ENCODE measurements at places on chromosomes 12 and 14.
A peak's percentile ranks its signal among the peaks of the same experiment; 100 is the strongest.

GRCh38 chr14:58747181-58747580 is 109.4 kb downstream of the DACT1 start:
- DNase-seq = no peak

DNA sequence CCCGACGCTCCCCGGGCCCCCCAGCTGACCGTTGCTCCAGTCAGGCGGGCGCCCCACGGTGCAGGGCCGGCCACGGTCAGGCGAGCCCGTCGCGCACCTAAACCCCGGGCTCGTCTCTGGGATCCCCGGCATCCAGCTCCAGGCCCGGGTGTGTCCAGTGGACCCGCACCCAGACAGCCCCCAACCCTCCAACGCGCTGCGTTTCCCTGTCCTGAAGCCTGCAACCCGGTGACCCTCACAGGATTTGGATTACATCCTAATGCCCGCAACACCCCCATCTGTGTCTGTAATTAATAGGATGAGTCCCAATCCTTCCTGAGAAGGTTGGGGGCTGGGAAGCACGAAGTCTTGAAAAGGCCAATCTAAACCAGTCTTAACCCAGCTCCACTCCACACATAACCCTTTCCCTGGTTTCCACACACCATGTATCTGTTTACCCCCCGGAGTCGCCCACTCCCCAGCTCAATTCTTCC is 10.4 kb downstream of the CPNE6 start:
- DNase-seq = no peak

DNA sequence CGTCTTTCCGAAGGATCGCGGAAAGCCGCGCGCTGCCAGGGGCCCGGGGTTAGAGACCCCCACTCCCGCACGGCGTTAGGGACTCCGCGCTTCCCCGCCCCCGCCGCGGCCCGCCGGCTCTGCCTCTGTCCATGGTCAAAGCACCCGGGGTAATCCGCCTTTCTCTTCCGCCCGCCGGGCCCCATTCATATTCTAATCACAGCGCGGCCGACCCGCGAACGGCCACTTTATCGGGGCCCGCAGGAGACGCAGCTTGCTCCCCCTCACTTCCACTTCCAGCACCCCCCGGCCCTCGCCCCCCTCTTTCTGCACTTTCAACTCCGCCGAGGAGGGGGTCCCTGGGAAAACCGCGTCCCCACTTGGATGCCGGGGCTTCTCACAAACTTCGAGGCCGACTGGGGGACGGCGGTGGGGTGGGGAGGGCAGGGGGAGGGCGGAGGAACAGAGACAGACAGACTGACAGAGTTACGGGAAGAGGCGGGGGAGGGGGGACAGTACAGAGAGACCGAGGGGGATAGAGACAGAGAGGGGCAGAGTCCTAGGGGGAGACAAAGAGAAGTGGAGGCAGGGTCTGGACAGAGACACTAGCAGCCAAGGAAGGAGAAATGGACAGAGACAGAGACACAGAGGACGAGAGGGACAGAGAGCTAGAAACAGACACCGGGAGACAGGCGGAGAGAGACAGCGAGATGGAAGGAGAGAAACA is 1.1 kb upstream of the RFX4 start:
- peak; percentile 46 for DNase-seq

DNA sequence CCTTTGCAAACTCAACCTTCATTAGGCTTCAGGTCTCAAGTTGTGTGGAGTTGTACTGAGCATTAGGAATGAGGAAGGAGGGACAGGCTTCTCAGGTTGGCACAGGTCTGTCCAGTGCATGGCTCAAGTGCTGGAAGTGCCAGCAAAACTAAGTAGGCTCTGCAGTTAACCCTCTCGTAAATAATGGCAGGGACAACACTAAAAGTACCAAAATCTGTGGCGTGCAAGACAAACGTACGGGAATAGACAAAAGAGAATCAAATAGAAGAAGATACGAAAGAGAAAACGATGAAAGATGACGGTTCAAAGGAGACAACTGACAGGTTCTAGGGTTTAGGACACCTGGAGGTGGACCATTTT is 612 bp downstream of the TRAPPC6B start:
- peak; percentile 31 for DNase-seq

DNA sequence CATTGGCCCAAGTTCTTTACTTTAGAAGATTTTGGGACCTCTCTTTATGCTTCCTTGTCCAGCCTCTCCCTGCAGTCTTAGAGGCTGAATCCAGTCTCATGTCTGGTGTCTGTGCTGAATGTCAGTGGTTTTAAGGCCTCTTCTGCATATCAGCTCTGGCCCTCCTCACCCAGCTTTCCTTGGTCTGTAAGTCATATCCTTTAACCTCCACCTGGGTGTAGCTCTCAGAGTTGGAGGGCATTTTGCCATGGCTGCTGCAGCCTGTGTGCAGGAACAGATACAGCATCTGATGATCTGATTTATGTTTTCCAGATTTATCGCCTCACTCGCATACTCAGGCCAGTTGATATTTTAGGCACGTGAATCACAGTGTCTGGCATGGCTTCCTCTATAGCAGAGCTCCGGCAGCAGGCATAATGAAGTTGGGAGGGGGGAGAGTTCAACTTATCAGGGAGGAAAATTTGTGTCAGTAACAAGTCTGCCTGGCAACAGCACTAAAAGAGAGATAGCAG is 335.0 kb downstream of the PCNX1 start:
- DNase-seq = no peak

DNA sequence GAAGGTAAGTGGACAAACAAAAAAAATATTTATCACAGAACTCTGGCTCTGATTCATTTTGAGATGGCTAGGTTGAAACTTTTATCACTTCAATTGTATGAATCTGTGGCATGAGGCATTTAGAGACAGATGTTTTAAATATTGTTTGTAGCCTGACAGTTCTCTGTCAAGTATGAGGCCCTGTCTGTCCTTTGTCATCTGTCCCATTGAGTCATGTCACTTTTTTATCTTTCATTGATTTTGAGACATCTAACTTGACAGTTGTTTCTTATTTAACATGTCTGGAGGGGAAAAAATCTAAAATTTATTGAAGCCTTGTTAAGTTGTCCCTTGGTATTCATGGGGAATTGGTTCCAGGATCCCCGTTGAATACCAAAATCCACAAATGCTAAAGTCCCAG is 829.5 kb downstream of the FSCB start:
- no peak for DNase-seq

DNA sequence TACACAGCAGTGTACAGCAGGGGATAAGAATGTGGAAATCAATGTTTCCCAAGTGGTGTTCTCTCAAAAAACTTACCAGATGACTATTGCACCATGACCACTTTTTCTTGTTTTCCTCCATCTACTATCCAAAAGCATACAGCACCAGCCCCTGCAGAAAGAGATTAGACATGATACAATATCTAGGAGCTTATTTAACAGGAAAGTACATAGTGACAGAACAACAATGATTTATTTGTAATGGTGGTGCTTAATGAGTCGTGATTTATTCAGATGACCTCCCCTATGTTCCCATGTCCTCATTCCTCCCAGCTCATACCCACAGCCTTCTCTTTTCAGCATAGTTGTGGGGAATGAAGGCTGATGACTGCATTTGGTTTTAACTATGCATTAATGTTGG is 413.6 kb downstream of the BTG1 start:
- no peak for DNase-seq

- no peak for DNase-seq
Observed at GRCh38 chr12:94690198-94690771, 39.9 kb upstream of the TMCC3 start.

DNA sequence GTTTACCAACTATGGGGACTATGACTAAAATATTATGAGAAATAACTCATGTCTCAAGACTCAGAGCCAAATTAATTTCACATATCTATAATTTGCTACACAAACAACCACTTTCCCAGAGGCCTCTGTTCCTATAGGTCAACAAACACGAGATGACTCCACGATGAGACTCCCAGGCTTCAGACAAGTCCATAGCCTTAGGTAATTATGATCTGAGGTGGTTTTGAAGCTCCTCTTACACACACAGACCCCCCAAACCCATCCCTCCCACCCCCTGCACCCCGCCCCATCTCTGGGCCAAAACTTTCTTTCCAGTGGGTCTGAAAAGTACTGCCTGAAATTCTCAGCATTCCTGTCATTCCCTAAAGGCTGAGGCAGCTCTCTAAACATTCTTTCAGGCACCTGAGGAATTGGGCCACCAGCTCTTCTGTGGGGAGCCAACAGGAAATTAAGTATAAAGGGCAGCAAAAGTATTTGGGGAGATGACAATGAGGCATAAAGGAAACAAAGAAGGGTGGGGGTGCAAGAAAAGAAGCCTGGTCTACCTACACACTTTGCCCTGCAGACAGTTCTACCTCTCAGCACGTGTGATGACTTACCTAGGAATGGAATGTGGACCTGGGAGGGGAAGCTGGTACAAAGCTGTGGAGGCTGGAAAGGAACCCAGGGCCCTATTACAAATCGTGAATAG is 143.6 kb downstream of the PAWR start:
- no peak for DNase-seq

DNA sequence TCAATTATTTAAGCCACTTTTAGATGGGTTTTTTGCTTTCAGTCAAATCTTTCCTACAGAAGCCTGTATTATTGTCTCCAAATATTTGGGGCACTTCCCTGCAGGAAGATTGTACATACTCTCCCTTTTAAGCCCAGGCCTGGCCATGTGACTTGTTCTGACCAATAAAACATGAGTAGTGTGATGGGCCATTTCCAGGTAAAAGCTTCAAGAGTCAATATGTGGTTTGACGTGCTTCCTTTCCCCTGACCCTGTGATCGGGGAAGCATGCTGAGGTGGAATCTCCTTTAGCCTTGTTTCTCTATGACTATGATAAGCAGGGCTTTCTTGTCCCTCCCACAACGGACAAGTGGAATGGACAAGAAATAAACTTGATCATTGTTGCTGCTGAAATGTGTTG is 14.2 kb upstream of the NIN start:
- DNase-seq = no peak

DNA sequence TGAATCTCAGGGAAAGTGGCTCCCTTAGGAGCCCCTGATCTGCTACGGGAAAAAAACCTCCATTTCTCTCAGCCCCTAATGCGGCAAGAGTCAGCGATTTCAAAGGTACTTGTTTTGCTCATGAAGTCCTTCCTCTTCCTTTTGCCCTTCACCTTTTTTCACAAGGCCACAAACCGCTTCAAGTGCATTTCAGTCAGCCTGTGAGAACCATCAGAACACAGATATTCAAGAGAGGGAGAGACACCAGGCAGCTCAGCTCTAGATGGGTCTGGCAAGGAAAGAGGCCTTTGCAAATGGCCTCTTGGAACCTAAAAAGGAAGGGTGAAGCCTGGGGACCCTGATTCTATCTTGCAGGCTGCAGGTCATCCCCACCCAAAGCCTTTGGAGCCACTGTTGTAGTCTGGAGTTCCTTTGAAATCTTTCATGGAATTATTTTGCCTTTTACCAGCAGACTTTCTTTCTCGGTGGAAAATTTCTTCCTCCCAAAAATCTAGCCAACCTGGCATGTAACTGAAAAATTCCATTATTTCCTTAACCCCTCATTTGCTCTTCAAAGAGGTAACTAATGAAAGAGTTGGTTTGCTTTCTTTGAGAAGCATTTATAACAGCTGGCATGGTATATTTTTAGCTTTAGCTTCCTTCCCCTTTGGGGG is 145.0 kb downstream of the SAMD4A start:
- no peak for DNase-seq

DNA sequence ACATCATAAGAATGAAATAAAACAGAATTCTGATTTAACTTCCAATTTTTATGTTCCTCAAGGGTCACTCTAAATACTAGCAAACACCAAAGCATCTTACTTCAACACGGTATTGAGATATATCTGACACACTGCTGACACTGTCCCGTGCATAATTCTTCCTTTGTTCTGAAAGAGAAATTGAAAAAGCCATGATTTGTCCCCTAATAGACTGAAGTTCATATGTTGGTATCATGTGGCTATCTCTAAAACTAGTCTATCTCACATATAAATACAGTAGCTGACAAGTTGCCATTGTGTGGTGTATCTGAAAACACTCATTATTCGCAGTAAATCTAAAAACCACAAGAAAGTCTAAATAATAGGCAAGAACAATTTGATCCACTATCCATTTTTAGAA is 118.4 kb downstream of the EPS8 start:
- DNase-seq = no peak

- DNase-seq = no peak
Observed at GRCh38 chr12:90036637-90037036, 328.0 kb upstream of the ATP2B1 start.

DNA sequence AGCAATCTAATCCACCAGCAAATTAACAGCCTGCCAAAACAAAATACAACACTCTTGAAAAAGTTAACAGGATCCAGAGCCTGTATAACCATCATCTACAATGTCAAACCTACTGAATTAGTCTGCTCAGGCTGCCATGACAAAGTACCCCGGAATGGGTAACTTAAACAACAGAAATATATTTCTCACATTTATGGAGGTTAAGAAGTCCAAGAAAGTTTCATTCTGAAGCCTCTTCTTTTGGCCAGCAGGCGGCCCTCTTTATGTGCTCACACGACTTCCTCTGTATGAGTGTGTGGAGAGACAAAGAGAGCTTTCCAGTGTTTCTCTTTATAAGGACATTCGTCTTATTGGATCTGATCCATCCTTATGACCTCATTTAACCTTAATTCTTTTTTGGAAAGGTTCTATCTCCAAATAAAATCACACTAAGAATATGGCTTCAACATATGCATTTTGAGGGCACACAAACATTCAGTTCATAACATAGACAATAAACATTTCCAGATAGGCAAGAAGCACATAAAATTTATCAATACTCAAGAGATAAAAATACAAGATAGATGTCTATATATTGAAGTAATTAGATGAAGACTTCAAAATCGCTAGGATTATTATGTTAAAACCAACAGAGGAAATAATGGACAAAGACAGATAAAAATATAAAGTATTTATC is 5.9 kb upstream of the RERG start:
- peak; percentile 18 for DNase-seq

GRCh38 chr12:52600941-52601481 is at the start of gene KRT72:
Gene KRT72 (minus strand): TSS chr12:52601463. CDS start chr12:52601452, 11 bp downstream.
- no peak for DNase-seq

GRCh38 chr14:104140463-104141331 is 2.3 kb downstream of the KIF26A start:
- DNase-seq = no peak

GRCh38 chr12:53500776-53501614 is at the start of gene TARBP2:
Gene TARBP2 (plus strand): TSS chr12:53501283. CDS start chr12:53501409, 126 bp downstream.
- DNase-seq = peak; percentile 100

DNA sequence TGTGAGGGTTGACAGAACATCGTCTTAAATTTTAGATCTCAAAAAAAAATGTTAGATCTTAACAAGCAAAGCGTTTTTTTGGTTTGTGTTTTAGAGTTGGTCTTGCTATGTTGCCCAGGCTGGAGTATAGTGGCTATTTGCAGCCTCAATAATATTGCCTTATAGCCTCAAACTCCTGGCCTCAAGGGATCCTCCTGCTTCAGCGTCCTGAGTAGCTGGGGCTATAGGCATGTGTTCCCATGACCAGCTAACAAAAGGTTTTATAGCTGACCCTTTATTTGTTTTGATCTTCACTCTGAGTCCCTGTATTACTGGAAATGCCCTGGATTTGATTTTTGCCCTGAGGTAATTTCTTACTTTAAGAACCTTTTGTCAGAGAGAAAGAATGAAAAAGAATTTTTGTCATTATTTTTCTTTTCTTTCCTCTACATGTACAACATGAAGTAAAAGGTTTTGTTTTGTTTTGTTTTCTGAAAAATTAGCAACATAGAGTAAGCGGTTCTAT is 5.2 kb downstream of the INHBC start:
- no peak for DNase-seq
